ENCODE measurements at places on chromosomes 2 and 18.

GRCh38 chr2:104518256-104518655, 335.7 kb upstream of the POU3F3 start:
- DNase-seq = no peak

- DNase-seq = no peak
These were observed 109.0 kb downstream of the SETBP1 start for GRCh38 chr18:44789710-44790109.

DNA sequence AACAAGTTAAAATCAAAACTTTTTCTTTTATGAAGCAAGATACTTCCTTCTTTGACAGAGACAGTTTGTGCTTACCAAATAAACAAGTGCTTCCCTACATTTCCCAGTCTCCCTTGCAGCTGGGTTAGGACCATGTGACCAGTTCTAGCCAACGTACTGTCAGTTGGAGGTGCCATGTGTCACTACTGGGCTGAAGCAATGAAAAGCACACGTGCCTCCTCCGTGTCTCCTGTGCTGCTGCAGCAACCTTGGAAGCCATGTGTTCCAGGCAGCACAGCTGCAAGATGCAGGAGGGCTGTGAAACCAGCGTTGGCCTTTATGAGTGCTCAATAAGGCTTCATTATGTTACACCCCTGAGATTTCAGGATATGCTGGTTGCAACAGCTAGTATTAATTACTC, 93.2 kb downstream of the DHRS9 start:
- DNase-seq = no peak

DNA sequence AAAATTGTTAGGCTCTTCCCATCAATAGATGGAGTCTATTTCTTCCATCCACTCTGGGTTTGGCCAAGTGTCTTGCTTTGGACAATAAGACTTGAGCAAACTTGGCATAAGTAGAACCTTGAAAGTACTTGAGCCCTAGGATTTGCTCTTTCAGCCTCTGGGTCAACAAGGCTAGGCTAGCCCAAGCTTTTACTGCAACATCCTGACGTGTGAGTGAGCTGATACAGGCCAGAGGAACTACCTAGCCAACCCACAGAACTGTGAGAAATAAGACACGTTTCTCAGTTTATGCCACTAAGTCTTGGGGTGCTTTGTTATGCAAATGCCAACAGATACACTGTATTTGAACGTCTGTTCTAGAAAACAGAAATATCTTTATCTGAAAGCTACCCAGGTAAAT, 71.9 kb downstream of the LRP2 start:
- DNase-seq = no peak

DNA sequence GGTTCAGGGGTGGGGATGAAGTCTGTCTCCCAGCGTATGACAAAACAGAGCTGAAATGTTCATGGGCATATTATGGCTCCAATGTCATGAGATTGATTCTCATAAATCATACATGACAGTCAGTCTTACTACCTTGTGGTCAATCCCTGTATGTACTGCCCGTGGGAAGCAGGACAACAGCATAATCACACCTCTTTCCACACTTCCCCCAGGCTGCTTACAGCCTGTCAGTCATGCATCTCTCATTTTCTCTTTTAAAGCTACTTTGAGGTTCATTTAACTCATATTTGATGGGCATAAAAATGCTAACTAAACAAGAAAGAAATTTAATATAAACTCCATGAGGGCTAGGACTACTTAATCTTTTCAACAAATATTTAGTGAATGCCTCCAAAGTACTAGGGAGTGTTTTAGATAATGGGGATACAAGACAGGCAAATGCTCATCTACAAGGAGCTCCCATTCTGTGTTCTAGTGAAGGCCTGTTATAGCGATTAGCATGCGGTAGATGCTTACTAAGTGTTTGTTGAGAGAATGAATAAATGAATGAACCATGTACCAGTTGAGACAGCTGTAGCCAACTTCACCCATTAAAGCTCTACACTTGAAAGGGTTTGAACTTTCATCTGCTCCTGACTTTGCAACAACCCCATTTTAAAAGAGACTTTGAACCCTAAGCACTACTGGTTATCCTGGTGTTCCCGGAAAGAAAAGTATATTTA, 89.1 kb downstream of the ALPK2 start:
- DNase-seq = no peak
